ENCODE measurements at places on chromosomes 11 and 22.

- no peak for DNase-seq
- no peak overlapping the region for H3K27ac ChIP-seq
- peaks cover 45% of the 10 kb centered on the region for H3K36me3 ChIP-seq
- no peak overlapping the region for H3K4me3 ChIP-seq
- peaks cover 7% of the 10 kb centered on the region for H3K4me1 ChIP-seq
Measured at GRCh38 chr11:113840932-113841664, 34.3 kb downstream of the USP28 start.

- H3K27me3 ChIP-seq: no peaks in the 10 kb centered on the region
- no peak for DNase-seq
- H3K36me3 ChIP-seq: peaks cover 13% of the 10 kb centered on the region
- H3K27ac ChIP-seq: no peak overlapping the region
- H3K4me1 ChIP-seq: peaks cover 21% of the 10 kb centered on the region
Measured at GRCh38 chr11:134086376-134086775, 17.5 kb downstream of the JAM3 start.

DNA sequence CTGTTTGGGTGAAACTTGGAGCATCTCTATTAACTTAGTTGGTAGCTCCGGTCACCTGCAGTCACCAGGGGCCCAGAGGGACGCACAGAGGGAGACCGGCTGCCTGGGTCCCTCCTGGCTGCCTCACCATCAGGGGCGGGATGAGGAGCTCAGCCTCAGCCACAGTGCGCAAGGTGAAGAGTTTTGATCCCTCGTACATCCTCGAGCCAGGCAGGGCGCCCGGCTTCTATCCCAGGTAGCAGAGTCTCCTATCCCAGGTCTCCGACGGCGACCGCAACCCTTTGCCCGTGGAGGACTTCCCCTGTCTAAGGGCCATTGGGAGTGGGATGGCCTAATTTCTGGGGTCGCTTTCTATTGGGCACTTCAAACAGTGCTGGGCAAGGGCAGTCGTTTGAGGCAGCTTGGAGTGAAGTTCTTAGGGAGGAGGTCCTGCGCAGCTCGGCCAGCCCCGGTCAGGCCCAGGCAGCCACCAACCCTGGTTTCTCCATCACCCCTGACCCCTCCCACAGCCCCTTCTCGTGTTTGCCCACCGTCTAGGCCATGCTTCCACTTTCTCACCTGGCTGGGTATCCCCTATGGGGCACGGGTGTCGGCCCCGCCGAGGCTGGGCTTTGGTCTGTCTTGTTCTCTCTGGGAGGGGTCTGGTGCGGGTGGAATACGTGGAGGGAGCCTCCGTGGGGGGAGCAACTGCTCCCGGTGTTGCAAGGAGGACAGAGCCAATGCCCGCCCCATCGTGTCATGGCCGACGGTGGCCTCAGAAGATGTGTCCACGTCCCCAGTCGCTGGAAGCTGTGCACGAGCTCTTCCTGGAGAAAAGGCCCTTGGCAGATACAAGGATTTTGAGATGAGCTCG lies 3.6 kb upstream of the MRGPRG start:
- peak; percentile 10 for DNase-seq
- no peaks in the 10 kb centered on the region for H3K36me3 ChIP-seq
- no peaks in the 10 kb centered on the region for H3K27me3 ChIP-seq
- H3K4me1 ChIP-seq: peaks cover 32% of the 10 kb centered on the region
- H3K4me3 ChIP-seq: no peak overlapping the region

DNA sequence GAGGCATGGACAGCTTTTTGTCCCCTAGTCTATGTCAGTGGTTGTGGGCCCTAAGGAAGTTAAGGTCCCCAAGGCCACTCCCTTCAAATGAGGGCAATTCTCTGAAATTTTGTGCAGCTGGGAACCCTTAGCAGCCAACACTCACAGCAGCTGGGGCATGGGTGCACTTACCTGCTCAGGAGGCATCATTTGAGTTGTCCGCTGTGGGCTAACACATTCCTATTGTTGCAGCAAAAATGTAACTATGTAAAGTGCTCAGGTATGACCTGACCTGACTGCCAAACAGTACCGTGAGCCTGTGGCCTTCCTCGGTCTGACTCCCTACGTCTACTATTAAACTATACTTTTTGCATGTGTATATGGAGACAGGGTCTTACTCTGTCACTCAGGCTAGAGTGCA lies 5.8 kb upstream of the MRTFA start:
- peaks cover 3% of the 10 kb centered on the region for H3K27me3 ChIP-seq
- no peak overlapping the region for H3K27ac ChIP-seq
- H3K36me3 ChIP-seq: no peaks in the 10 kb centered on the region
- DNase-seq: no peak

DNA sequence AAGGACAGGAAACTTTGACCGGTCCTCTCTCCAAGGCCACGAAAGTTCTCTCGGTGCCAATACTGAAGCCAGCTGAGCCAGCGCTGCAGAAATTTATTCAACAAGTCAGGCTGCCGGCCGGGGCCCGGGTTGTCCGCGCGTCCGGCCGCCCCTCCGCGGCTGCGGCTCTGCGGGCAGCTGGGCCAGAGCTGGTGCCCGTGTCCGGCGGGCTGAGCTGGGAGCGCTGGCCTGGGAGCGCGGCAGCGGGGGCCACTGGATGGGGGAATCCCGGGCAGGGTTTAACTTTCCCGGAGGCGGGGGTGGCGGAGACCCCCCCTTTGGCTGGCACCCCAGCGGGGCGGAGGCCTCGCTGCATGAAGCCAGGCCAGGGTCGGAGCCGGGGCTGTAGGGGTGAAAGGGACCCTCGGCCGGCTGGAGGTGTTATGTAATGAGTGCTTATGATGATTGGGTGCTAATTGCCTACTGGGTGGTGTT lies 12.3 kb upstream of the CACNA1I start:
- H3K27me3 ChIP-seq: peaks cover 59% of the 10 kb centered on the region
- no peaks in the 10 kb centered on the region for H3K36me3 ChIP-seq
- H3K4me3 ChIP-seq: peak overlapping the region; percentile 69
- H3K27ac ChIP-seq: no peak overlapping the region
- no peak for DNase-seq
- peaks cover 7% of the 10 kb centered on the region for H3K4me1 ChIP-seq

- H3K4me1 ChIP-seq: peaks cover 12% of the 10 kb centered on the region
- DNase-seq: peak; percentile 53
- no peaks in the 10 kb centered on the region for H3K27me3 ChIP-seq
Measured at GRCh38 chr11:129023968-129024676, 81.5 kb upstream of the TP53AIP1 start.

DNA sequence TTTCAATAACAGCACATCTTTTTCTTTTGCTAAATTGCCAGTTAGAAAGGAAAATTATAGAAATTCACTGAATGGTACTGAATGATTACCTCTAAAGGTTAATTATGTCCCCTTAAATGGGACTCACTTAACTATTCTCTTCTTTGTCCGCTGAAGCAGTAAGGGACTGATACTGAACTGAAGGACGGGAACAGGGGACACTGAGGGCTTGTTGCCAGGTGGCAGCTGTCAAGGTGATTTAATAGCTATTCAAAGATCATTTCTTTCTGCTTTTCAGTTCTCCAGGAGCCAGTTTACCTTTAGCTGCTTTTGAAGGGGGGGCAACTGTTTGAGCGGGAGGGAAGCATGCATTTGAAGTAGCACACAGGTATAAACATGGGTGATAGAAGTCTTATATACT lies 325.4 kb upstream of the CCDC90B start:
- no peak overlapping the region for H3K27ac ChIP-seq
- DNase-seq: no peak
- H3K36me3 ChIP-seq: no peaks in the 10 kb centered on the region
- H3K4me3 ChIP-seq: no peak overlapping the region
- H3K27me3 ChIP-seq: no peaks in the 10 kb centered on the region
- H3K4me1 ChIP-seq: peaks cover 19% of the 10 kb centered on the region
